Small intestine (tissue), 16 donors: ENCODE measurements at places on chromosomes 11 and 22.

- DNase-seq: peak; percentile 51
- no peaks in the 10 kb centered on the region for H3K36me3 ChIP-seq
- H3K4me3 ChIP-seq: peak overlapping the region; percentile 87
- peaks cover 3% of the 10 kb centered on the region for H3K4me1 ChIP-seq
Measured at GRCh38 chr11:9574622-9575259, 1.3 kb downstream of the WEE1 start.

DNA sequence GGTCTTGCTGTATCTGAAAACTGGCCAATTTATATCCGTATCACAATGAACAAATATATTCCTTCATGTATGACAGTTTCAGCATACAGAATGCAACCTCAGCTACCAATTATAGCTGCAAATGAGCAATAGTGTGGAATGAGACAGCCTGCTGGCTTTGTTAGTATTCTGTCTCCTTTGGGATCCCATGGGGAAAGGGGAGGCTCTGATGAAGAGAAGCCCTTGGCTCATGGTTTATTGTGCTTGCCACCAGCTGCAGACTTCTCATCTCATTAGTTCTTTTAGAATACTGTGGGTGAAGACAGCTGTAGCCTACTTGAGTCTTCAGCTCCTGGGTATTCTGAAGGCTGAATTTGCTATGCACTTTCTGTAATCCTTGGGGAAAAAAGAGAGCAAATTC lies 42.4 kb downstream of the PITPNB start:
- no peaks in the 10 kb centered on the region for H3K27me3 ChIP-seq
- H3K36me3 ChIP-seq: peaks cover 2% of the 10 kb centered on the region
- no peak overlapping the region for H3K27ac ChIP-seq
- H3K4me3 ChIP-seq: no peak overlapping the region

GRCh38 chr11:19876750-19877149 lies 164.1 kb downstream of the NAV2 start:
- no peak overlapping the region for H3K27ac ChIP-seq
- H3K4me3 ChIP-seq: no peak overlapping the region
- no peaks in the 10 kb centered on the region for H3K36me3 ChIP-seq
- H3K4me1 ChIP-seq: no peaks in the 10 kb centered on the region
- no peak for DNase-seq
- no peaks in the 10 kb centered on the region for H3K27me3 ChIP-seq

DNA sequence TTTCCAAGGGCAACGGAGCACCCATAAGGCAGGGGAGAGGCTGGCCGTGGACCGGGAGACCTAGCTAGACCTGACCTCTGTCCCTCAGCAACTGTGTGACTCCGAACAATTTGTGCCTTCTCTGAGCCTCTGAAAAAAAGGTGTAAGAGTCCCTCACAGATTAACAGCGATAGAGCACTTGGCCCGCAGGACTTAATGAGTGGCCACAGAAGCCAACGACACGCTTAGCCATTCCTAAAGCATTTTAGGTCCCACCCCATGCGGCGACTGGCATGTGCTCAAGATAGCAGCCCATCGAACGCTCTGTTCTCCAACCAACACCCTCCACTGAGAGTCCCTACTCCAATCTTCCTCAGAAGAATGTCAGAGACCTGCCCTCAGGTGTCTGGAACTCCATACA lies 1.5 kb downstream of the SULT4A1 start:
- peaks cover 14% of the 10 kb centered on the region for H3K27me3 ChIP-seq
- peaks cover 2% of the 10 kb centered on the region for H3K4me1 ChIP-seq
- H3K4me3 ChIP-seq: no peak overlapping the region
- DNase-seq: no peak

- no peaks in the 10 kb centered on the region for H3K4me1 ChIP-seq
- no peaks in the 10 kb centered on the region for H3K27me3 ChIP-seq
- no peak overlapping the region for H3K4me3 ChIP-seq
Measured at GRCh38 chr11:114244726-114245394, 51.3 kb upstream of the NNMT start.

- H3K36me3 ChIP-seq: no peaks in the 10 kb centered on the region
- no peaks in the 10 kb centered on the region for H3K27me3 ChIP-seq
- DNase-seq: no peak
- no peak overlapping the region for H3K27ac ChIP-seq
Measured at GRCh38 chr22:23214398-23214797, 34.1 kb downstream of the BCR start.

DNA sequence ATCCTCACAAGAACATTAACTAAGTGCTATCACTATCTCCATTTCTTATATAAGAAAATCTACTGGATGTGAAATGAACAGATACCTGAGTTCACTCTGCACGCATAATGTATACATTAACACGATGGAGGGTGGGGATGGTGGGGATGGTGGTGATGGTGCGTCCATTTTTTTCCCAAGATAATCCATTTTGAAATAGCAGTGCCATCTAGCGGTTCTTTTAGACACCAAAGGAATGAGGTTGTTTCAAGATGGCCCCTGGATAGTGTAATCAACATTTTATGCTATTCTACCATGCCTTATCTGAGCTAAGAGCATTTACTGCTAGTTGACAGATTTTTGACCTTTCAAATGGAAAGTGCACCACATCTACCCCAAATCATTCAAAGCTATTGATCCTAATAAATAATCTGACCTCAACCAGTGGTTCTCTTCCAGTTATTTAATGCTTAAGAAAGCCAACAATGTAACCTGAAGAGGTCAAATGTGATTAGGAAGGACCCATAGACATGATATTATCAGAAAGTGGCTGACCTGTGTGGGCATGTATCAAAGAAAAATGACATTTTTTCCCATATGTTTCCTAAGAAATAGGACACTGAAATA lies 714.7 kb upstream of the TENM4 start:
- H3K27me3 ChIP-seq: no peaks in the 10 kb centered on the region
- no peak overlapping the region for H3K27ac ChIP-seq
- no peaks in the 10 kb centered on the region for H3K4me1 ChIP-seq
- DNase-seq: peak; percentile 31
- H3K4me3 ChIP-seq: no peak overlapping the region

DNA sequence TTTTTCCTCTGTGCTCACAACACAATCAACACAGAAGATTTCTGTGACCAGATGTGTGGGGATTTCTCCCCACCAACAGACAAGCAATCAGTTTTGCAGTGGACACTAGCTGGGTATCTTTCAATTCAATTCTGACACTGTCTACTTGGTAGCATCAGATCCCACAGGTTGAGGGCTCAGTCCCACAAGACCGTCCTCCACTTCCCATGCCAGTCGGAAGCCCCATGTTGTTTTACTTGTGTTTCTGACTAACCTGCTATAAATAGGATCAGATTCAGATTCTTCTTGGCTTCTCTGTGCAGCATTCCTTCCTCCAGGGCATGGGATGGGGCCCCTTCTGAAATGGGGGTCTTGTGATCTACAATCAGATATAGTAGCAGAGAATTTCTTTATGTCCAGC lies 19.6 kb downstream of the ACER3 start:
- no peak overlapping the region for H3K4me3 ChIP-seq
- no peaks in the 10 kb centered on the region for H3K27me3 ChIP-seq
- no peak overlapping the region for H3K27ac ChIP-seq
- DNase-seq: no peak
- peaks cover under 1% of the 10 kb centered on the region for H3K36me3 ChIP-seq
- no peaks in the 10 kb centered on the region for H3K4me1 ChIP-seq

- no peak overlapping the region for H3K27ac ChIP-seq
- DNase-seq: no peak
- no peaks in the 10 kb centered on the region for H3K36me3 ChIP-seq
- H3K4me1 ChIP-seq: no peaks in the 10 kb centered on the region
Measured at GRCh38 chr11:69250186-69251056, 43.5 kb upstream of the MYEOV start.

GRCh38 chr22:47602732-47603131 lies 840.3 kb downstream of the TBC1D22A start:
- H3K4me3 ChIP-seq: no peak overlapping the region
- DNase-seq: no peak
- H3K4me1 ChIP-seq: no peaks in the 10 kb centered on the region
- no peak overlapping the region for H3K27ac ChIP-seq
- H3K36me3 ChIP-seq: no peaks in the 10 kb centered on the region
- H3K27me3 ChIP-seq: no peaks in the 10 kb centered on the region

DNA sequence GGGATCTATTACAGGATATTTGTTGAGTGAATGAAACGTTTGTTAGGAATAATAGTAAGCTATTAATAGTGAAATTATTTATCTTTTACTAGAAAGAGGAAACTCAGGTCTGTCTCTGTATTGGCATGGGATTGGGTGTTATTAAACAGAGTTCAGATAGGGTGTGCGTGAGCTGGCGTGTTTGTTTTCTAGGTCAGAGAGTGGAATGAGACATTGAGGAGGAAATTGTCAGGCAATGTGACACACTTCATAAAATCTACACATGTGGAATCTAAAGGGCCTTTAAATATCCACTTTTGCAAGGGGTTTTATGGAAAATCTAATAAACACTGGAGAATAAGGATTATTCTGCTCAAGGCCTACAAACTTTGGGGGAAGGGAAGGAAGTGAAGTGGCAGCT lies 552.9 kb downstream of the NTM start:
- no peak overlapping the region for H3K4me3 ChIP-seq
- H3K27ac ChIP-seq: no peak overlapping the region
- no peaks in the 10 kb centered on the region for H3K27me3 ChIP-seq
- H3K4me1 ChIP-seq: peaks cover 5% of the 10 kb centered on the region
- DNase-seq: no peak
- H3K36me3 ChIP-seq: no peaks in the 10 kb centered on the region

DNA sequence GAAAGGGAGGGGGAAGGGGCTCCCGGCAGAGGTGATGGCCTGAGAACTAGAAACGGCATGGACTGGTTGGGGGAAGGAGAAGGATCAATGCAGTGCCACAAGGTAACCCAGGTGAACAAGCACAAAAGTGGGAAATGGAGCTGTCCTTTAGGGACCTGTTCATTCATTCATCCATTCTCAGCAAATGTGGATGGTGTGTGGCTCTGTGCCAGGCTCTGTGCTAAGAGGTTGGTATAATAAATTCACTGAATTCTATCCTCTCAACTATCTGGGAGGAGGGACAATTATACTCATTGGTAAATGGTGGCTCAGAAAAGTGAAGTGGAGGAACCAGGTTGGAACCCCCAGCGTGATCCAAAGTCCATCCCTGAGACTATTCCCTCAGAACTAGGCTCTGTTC lies 18.6 kb upstream of the ARAP1 start:
- H3K4me3 ChIP-seq: no peak overlapping the region
- DNase-seq: no peak
- no peaks in the 10 kb centered on the region for H3K4me1 ChIP-seq
- no peaks in the 10 kb centered on the region for H3K27me3 ChIP-seq
- no peak overlapping the region for H3K27ac ChIP-seq

GRCh38 chr11:128470081-128470480 lies 117.3 kb downstream of the ETS1 start:
- DNase-seq: no peak
- H3K36me3 ChIP-seq: no peaks in the 10 kb centered on the region
- H3K4me3 ChIP-seq: no peak overlapping the region
- H3K4me1 ChIP-seq: peaks cover 50% of the 10 kb centered on the region

- H3K27me3 ChIP-seq: no peaks in the 10 kb centered on the region
- no peak for DNase-seq
- H3K4me1 ChIP-seq: no peaks in the 10 kb centered on the region
Measured at GRCh38 chr11:28903716-28904115, 795.5 kb downstream of the METTL15 start.

- no peaks in the 10 kb centered on the region for H3K27me3 ChIP-seq
- H3K4me3 ChIP-seq: peak overlapping the region; percentile 75
- peak; percentile 76 for DNase-seq
Measured at GRCh38 chr11:9385327-9385899, 961 bp downstream of the IPO7 start.

DNA sequence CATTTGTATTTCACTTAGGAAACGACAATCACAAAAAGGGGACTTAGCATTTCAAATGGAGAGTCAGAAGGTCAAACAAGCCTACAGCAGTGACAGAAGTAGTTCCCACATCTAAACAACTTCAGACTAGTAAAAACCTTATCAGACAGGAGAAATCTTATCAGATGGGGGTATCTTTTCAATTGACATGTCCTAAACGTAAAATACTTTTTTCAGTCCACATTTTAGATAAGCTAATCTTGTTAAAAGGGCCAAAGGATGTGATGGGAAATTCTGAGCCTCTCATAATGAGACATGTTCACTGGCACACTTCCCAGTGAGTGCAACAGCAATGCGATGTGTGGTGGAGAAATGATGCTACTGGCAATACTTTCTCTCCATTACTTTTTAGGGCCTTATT lies 2.4 kb downstream of the MAPK1 start:
- H3K4me1 ChIP-seq: peaks cover 7% of the 10 kb centered on the region
- H3K36me3 ChIP-seq: no peaks in the 10 kb centered on the region
- peak; percentile 27 for DNase-seq
- no peaks in the 10 kb centered on the region for H3K27me3 ChIP-seq
- H3K4me3 ChIP-seq: no peak overlapping the region
- no peak overlapping the region for H3K27ac ChIP-seq
